ENCODE measurements at places on chromosomes 2 and 18.

- no peak for DNase-seq
These were observed 32.4 kb downstream of the NDUFAF7 start for GRCh38 chr2:37263839-37264238.

DNA sequence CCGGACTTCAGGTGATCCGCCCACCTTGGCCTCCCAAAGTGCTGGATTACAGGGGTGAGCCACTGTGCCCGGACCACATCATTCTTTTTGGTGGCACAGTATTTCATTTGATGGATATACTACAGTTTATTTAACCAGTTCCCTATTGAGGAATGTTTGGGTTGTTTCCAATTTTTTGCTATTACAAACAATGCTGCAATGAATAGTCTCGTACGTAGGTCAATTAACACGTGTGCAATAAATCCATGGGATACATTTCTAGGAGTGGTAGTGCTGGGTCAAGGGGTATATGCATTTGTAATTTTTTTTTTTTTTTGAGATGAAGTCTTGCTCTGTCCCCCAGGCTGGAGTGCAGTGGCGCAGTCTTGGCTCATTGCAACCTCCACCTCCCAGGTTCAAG, 28.4 kb upstream of the XPO1 start:
- no peak for DNase-seq

- DNase-seq, result no peak
These were observed 50.1 kb downstream of the MAP2 start for GRCh38 chr2:209473930-209474419.

DNA sequence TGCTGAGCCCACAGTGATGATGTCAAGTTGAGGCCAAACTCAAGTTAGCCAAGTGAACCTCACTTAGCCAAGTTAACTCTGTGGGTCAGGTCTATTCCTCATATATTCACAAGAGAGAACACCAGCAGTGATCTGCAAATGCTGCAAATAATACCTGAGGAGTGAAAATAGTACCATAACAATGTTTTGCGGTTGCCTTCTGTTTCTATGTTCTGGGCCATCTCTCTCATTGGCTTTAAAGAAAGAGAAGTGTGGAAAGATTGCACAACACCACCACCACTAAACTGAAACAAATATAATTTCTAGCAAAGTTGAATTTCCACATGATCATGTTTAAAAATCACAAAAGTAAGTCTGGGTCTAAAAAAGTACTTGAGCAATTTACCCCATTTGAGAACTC, 211.1 kb upstream of the GALNT5 start:
- no peak for DNase-seq

DNA sequence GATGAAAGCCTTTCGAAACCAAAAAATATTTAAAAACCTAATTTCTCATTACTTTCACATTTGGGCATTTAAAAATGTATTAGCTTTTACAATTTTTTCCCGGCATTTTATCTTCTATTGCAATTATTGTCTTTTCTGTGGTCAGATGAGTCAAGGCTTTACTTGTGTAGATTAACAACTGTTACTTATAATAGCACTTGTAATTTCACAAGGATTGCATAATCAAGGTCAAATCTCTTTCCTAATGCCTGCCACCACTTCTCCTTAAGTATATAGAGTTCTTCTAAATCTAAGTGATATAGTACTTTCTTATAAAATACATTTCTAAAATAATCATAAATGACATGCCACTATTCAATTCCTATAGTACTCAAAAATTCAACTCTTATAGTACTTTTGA, 67.2 kb downstream of the SLC8A1 start:
- DNase-seq, result no peak

- no peak for DNase-seq
These were observed 10.5 kb downstream of the CYTIP start for GRCh38 chr2:157433394-157433793.

Data from activated T-cell treated with anti-CD3 and anti-CD28 coated beads, Interleukin-2, amount 50 U/mL, for 48 hours (primary cell).